ENCODE measurements at places on chromosomes 11 and 22. TPM values are rescaled to one million over a fixed set of nuclear protein-coding genes. Genes with fewer than 3 reads are reported as not detected.
A peak's percentile ranks its signal among the peaks of the same experiment; 100 is the strongest.

- no peak for DNase-seq
These were observed 43.0 kb upstream of the PLET1 start for GRCh38 chr11:112303616-112304015.

- no peak for DNase-seq
These were observed 144.4 kb upstream of the TEAD1 start for GRCh38 chr11:12529793-12530192.

GRCh38 chr11:1834779-1835670 lies at the start of gene SYT8:
Gene SYT8, plus strand, starts transcription at chr11:1834990. Its CDS starts 116 bp downstream, at chr11:1835106.
- DNase-seq: no peak

DNA sequence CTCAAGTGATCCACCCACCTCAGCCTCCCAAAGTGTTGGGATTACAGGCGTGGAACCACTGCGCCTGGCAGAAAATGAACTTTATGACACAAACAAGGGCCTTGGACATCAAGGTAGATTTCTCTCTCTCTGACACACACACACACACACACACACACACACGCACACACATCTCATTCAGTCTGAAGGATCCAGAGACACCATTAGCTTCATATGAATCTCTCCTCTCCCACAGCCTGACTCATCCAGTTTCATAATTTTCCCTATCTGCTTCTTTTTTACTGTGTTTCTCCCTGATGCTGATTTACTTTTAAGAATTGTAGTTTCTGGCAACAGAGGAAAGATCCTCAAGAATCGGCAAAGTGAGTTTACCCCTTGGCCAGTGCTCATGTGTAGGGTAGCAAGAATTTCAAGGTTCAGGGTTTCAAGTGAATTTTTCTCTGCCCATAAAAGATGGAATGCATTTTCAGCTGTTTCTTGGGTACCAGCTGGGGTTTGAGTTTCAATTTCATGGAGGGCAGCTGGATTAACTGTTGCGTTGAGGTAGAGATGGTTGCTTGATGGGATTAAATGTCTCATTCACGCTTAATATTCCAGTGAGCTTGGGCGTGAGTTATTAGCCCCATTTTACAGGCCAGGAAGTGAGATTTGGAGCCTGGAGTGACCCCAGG lies 3.5 kb downstream of the MYO18B start:
- DNase-seq: no peak

DNA sequence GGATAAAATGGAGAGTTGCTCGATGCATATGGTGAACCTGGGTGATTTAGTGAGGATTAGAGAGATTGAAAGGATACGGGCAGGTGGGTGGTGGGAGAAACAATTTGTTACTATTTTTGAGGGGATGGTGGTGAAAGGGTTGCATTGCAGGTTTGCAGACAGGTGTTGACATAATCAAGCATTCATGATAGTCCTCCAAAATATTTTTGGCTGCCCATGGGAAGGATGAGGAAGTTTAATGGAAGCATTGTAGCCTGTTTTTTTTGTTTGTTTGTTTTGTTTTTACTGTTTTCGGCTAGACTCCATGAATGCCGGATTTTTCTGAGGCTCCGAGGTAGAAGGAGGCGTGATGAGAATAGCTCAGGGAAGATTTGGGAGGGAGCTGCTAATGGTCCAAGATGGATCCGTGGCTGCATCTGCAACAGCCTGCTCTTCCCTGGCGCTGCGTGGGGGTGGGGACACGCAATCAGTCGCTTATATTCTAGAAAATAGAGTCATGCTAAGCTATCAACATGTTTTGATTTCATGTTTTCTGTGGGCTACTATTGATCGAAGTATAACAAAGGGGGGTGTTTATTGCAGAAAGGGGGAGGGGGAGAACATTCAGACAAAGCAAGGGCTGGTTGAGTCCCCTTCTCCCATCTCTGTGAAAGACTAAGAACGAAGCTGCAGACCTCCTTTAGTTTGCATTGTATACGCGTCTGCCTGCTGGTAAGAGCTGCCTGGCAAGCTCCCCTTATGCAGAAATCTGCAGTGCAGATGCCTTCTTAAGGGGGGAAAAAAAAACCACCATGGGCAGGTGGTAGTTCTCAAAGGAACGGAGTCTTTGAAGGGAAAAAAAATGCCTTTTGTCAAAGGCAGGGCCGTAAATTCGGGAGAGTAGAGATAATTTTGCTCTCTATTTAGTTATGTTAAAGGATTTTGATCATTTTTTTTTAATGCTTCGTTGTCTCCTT lies 1.0 kb downstream of the RTN3 start:
- peak; percentile 33 for DNase-seq

DNA sequence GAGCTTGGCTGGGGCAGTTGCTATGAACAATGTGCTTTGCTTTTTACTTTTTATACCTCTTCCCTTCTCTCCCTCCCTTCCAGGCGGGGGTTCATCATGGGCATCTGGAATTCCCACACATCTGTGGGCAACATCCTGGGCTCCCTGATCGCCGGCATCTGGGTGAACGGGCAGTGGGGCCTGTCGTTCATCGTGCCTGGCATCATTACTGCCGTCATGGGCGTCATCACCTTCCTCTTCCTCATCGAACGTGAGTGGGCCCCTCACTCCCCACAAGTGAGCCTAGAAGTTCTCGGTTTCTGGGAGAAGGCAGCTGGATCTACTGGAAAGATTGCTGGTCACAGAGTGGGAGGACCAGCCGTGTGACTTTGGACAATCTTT lies 17.4 kb downstream of the SLC37A2 start:
- DNase-seq: no peak

- DNase-seq: no peak
These were observed 466.3 kb downstream of the TBC1D22A start for GRCh38 chr22:47228767-47229166.

DNA sequence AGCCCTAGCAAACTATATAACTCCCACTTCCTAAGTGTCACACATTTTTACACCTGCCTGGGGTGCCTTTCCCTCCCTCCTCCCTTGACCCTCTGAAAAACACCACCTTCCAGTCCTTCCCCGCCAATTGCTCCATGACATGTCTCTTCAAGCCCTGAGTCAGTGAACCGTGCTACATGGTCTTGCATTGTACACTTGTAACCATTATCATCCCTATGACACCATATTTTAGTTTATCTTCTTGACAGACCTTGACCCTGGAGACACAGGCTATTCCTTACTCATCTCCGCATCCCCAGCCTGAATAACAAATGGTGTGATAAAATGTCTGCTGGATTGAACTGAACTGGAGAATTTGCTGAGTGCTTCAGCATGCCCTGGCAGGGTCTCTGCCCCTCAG lies 36.9 kb downstream of the TNKS1BP1 start:
- no peak for DNase-seq

The KRTAP5-10 gene
- not detected for total RNA-seq

The NPTXR gene
- total RNA-seq: 23.3 TPM

GRCh38 chr11:128500493-128500892 lies 86.9 kb downstream of the ETS1 start:
- no peak for DNase-seq

- DNase-seq: no peak
These were observed 179.4 kb downstream of the CADM1 start for GRCh38 chr11:115324581-115325432.

The BARX2 gene
- not detected for total RNA-seq

DNA sequence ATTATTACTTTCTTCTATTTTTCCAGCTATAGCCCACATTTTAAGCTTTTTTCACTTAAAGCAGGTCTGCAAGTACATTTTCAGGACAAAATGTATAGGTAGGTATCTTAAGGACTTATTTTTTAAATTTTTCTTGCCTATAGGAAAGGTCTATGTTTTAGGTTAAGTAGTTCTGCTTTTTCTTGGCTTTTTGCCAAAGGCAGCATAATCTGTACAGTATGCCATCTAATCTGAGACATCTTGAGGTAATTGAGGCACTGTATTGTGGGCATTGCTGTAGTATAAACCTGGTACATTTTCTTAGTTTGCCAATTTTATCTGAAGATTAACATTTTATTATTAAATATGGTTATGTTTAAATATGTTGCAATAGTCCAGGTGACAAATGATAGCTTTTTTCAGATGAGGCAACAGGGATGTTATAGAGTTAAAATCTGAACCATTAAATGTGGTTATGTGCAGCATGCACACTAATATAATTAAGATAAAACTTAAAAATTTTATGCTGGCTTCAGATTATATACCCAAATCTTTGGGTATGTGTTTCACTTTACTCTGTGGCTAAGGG lies 42.9 kb downstream of the QSER1 start:
- no peak for DNase-seq

The ELFN2 gene
- total RNA-seq: not detected

The PIH1D2 gene
- total RNA-seq: 2.2 TPM

The MAPK8IP2 gene
- total RNA-seq: 0.33 TPM

- no peak for DNase-seq
These were observed 1250.5 kb downstream of the BRD1 start for GRCh38 chr22:48577014-48577690.

DNA sequence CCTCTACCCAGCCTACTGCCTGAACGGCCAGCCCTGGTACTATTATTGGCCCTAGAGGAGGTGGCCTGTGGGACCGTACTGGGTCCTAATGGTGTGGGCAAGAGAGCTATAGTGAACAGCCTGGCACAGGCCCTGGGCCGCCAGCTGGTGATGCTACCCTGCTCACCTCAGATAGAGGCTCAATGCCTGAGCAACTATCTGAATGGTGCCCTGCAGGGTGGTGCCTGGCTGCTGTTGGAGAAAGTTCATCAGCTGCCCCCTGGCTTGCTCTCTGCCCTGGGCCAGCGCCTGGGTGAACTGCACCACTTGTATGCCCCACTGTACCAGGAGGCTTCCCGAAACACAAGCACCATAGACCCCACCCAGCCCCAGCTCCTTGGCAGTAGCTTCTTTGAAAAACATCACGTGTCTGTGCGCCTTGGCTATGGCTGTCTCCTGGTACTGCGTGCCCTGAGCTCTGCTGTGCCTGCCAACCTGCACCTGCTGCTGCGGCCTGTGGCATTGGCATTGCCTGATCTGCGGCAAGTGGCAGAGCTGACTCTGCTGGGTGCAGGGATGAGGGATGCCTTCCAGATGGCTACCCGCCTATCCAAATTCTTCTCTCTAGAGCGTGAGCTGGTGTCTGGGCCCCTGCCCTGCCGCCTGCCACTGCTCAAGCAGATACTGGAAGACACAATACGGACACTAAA lies 49.0 kb downstream of the DNHD1 start:
- DNase-seq: peak; percentile 43

The OR52E8 gene
- total RNA-seq: not detected

DNA sequence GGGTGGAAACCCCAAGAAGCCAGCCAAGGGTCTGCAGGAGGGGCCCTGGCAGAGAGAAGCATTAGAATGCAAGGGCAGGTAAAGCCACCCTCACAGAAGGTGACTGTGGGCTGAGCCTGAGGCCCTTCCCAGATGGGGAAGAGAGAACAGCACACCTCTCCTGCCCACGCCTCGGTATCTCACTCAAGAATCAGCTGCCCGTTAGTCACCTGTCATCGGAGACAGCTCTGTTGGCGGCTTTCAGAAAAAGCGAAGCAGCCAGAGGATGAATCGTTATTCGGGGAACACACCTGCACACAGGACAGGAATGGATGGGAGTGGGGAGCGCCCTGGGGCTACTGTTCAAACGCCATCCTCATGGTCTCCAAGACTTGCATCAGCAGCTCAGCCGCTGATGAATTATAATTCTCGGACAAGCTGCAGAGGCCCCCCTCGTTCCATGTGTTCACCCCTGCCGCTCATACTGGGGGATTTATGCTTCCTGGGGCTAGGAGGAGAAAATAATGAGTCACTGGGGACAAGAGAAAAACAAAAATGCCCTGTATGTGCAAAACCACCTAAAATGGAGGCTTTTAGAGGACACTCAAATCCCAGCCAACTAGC lies 21.6 kb upstream of the TMA7B start:
- no peak for DNase-seq

- no peak for DNase-seq
These were observed 27.4 kb downstream of the FBLN1 start for GRCh38 chr22:45529971-45530575.

- DNase-seq: no peak
These were observed 9.0 kb downstream of the RBX1 start for GRCh38 chr22:40960145-40960544.

The GUCY1A2 gene
- total RNA-seq: 10.2 TPM

The C11orf71 gene
- total RNA-seq: 10.5 TPM

The VPREB1 gene
- total RNA-seq: not detected

The TMEM191C gene
- total RNA-seq: 1.5 TPM

The APOA5 gene
- not detected for total RNA-seq

GRCh38 chr11:134404575-134405341 lies 7.3 kb downstream of the B3GAT1 start:
- DNase-seq: no peak

- no peak for DNase-seq
These were observed 390.6 kb downstream of the AASDHPPT start for GRCh38 chr11:106468086-106468485.

DNA sequence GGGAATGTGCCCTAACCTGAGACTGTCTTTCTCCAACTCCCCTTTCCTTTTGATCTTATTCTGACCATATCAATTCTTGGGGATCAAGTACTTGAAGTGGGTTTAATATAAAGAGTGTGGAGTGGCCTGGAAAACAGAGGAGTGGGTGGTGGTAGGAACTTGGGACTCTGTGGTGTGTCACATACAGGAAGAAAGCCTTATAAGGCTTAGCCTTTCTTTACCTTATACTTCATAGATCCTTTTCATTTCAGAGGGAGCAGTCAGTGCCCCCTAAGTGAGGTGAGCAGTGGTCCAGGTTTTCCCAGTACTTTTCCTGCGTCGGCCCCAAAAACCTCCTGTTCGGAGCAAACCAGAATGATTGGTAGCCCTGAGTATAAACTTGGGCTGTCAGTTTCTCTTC lies 486 bp downstream of the OOSP1 start:
- DNase-seq: no peak

The XRRA1 gene
- total RNA-seq: 7.0 TPM

DNA sequence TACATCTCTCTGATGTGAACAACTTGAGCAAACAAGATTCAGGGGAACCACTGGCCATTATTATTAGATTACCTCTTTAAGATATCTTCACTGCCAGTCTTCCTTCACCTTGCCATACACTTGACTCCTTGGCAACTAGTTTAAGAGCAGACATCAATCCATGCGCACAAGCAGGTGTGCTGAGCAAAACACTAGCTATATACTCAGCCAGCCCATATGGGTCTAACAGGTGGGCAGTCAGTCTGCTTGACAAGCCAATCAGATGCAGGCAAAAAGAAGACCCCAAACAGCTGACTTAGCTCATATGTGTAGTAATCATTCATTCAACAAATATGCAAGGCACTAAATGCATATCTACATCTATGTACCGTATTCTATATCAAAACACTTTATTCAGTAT lies 101.2 kb downstream of the SIK3 start:
- no peak for DNase-seq

DNA sequence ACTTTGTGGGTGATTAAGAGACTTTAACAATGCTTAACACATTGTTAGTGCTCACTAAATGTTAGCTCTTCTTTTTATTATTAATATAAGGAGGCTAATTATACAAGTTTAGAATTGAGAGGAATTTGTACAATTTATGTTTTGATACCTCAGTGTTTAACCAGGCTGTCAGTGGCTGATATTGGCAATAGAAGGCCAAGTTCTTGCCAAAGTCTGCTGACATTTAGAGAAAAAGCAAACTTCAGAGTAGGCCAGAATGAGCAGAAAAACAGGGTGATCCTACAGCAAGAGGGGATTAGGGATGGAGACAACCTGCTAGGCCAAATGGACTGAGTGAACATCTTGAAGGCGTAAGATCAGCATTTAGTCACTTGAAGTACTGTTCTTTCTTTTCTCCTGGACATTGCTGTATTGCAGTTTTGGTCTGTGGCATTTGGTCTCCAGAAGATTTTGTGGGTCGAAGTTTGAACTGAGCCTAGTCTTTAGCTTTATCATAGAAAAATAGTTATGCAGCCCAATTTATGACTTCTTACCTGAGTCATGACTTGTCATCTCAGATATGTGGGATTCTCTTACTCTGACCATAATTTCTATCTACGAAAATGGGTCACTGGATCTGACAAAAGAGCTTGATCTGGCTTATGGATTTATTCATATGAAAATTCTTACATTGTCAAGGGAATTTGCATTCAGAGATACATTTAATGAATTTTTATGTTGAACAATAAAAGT lies 9.0 kb downstream of the TRIM44 start:
- no peak for DNase-seq
